ENCODE measurements at places on chromosomes 11 and 22.

DNA sequence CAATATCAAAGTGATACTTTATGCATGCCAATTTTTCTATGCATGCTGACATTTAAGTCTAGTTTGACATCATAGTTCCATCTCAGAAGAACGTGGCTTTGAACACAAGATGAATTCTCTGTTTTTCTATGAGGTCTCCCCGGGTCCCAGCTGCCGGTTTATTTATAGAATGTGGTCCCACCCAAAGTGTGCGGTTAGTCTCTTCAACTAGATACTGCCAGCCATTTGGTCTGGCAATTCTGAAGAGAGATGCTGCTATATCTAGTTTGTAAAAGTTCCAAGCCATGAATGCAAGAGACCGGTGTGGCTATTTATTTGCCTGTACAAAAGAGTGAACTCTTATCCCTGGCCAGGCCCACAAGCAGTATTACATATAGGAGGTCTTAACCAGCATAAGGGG lies 9.2 kb downstream of the OR5A2 start:
- no peak for DNase-seq

- peak; percentile 31 for DNase-seq
Measured at GRCh38 chr11:10725114-10725906, 25.7 kb upstream of the CTR9 start.

DNA sequence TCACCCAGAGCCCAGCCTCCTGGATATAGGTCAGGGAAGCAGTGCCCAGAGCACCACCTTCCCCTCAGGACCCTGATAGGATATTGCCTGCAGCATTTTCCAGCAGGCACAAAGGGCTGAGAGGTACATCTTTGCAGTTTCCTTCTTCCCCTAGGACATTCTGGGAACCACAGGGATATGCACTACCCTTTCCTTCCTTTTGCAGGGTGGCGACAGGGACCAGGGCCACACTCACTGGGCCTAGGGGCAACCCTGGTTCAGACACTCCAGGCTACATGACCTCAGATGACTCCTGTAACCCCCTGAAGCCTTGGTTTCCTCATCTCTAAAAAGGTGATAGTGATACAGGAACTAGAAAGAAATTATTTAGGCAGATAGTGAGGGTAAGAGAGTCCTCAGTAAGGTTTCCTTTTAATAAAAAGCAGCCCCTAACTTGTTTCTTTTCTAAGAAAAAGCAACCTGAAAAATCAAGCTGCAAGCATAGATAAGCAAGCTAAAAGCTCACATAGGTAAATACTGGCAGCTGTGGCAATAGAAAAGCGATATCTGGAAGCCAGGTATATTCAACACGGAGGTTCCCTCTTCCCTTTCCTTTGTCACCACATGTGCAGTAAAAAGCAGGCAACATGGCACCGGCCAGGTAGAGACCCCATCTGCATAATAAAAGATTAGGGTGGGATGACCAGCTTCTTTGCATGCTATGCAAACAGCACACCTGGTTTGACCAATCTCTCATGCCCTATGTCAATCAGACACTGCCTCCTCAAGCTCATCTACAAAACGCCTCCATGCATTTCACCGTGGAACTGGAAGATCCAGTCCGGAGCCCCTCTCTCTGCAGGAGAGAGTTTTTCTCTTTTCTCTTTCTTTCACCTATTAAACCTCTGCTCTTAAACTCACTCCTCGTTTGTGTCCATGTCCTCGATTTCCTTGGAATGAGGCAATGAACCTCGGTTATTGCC lies 13.2 kb upstream of the MRGPRX2 start:
- no peak for DNase-seq

DNA sequence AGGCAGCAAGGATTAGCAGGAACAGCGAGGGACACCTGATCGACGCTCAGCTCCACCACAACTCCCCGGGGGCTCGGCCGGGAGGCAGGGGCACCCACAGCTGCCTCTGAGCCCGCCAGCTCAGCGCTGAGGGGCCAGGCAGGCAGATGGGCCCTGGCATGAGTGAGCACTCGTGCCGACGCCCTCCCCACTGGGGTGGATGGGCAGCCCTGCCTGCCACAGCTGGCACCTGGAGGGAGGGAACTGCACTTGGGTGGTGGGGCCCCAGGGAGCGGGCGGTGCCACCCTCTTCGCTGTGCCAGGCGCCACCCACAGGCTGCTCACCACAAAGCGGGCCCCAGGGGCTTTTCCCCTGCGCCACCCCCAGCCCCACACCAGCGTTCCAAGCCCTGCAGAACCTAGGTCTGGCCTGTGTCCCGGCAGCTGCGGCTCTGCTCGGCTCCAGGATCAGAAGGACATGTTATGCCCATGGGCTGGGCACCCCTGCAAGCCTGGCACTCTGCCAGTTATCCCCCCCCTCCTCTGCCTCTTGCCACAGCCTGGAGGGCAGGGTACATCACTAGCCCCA lies 28.8 kb downstream of the WNT7B start:
- DNase-seq: no peak

DNA sequence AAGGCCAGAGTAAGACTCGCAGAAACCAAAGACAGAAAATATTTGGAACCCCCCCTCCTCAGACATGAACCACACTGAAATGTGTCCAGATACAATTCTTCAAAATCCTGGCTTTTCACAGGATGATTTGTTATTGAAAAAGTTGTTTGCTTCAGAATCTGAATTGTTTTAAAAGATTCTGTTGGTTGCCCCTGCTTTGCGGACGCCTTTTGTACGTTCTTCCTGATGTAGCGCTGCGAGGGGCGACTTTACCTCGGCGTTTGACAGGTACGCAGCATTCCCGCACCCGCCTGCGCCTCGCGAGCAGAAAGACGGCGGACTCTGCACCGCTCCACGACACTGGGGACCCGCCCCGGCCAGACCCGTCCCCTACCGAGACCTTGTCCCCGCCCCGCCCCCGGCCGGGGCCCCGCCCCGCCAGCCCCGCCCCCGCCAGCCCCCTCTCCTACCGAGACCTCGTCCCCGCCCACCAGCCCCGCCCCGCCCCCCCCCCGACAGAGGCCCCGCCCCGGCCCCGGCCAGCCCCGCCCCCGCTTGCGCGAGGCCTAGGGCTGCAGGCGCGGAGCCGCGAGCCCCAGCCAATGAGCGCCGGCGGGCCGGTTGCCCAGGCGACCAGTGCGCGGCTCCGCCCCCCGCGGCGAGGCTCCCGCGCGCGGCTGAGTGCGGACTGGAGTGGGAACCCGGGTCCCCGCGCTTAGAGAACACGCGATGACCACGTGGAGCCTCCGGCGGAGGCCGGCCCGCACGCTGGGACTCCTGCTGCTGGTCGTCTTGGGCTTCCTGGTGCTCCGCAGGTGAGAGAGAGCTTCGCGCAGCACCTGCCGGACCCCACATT lies at the start of gene GLB1L2:
TSS of gene GLB1L2 (plus strand) at position 635 of the 835 bp plus-strand sequence. CDS start at position 709, 74 bp downstream.
- peak; percentile 85 for DNase-seq

DNA sequence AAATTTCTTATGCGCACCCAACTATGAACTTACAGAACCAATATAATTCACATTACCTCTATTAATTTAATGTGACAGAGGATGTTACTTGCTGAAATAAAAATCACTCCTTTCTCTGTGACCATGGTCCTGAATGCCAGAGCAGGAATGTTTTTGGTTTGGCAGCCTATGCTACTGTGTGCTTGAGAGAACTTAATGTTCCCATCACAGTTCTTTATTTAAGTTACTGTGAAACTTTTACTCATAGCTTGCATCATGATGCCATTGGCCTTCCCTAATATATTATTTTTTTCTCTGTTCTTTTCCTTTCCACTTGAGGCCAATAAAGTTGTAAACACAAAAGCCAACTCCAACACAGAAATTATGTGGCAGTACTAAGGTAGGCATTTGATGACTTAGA lies 142.2 kb downstream of the FAM76B start:
- no peak for DNase-seq

DNA sequence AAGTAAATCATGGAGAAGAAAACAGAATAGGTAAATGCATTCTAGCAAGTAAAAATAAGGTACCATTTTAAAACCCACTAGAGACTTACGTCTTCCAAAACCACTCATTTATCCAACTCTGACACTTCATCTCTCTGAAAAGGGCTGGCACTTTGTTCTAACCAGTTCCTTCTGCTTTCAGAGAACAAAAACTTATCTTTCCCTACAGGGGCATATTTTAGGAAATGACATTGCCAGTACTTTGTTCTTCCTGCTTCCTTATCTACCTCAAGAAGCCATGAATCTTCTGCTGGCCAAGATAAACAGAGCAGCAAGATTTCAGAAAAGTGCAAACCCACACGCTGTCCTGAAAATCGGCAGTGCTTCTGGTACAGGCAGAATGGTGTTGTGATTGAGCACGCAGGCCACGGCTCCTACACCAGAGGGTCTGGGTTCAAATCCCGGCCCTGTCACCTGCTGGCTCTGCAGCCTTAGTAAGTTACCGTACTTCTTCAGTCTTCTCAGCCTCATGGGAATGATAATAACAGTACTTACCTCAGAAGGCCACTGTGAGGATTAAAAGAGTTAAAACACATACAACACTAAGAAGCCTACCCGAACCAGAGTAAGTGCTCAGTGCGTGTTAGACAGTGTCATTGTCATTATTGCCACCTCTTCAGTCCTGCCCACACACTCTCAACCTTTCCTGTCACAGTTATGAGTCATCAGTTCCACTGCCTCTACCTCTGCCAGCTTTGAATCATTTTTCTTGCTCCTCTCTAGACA lies 11.0 kb downstream of the MPZL3 start:
- DNase-seq: peak; percentile 75

- DNase-seq: no peak
Measured at GRCh38 chr11:97557399-97557798, 1167.6 kb downstream of the JRKL start.

DNA sequence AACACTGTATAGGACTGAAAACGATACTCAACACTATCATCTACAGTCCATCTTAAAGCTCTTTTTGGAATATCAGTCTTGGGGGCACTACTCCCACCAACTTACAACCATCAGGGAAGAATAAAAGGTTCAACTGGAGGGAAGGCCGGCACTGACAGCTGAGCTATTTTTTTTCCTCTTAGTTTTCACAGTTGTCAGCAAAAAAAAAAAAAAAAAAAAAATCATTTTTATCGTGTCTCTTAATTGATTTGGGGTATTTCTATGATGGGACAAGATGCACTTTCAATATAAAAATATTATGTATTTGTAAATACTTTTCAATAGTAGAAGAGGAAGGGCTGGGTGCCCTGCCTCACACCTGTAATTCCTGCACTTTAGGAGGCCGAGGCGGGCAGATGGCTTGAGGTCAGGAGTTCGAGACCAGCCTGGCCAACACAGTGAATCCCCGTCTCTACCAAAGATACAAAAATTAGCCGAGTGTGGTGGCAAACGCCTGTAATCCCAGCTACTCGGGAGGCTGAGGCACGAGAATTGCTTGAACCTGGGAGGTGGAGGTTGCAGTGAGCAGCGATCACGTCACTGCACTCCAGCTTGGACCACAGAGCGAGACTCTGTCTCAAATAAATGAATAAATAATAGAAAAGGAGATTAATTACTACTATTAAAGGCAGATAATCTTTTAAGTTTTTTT lies 1.5 kb downstream of the KIF18A start:
- no peak for DNase-seq

- DNase-seq: no peak
Measured at GRCh38 chr11:14549891-14550290, 29.7 kb upstream of the PSMA1 start.

GRCh38 chr22:40728731-40729189 lies 49.5 kb downstream of the MCHR1 start:
- DNase-seq: peak; percentile 18

- DNase-seq: no peak
Measured at GRCh38 chr22:20953668-20954500, 13.2 kb upstream of the AIFM3 start.

- DNase-seq: no peak
Measured at GRCh38 chr11:62071408-62071807, 52.4 kb upstream of the INCENP start.

GRCh38 chr11:69205743-69206612 lies 50.2 kb downstream of the SMIM38 start:
- DNase-seq: no peak

DNA sequence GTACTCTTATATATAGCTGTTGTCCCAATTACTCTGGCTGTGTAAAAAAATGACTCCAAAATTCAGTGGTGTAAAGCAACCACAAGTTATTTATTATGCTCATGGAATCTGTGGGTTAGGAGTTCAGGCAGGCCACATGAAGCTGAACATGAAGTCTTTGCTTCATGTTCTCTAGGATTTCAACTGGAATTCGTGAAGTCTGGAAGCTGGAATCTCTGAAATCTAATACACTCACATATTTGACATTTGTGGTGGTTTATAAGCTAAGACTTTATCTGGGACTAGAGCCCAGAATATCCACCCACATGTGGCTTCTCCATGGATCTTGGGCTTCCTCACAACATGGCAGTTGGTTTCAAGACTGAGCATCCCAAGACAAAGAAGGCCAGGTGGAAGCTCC lies 430.6 kb downstream of the MIAT start:
- no peak for DNase-seq
